Stimulated activated CD4-positive, alpha-beta T cell treated with anti-CD3 and anti-CD28 coated beads, Interleukin-1b, Interleukin-23, amount 100 ng/mL, for 4 hours (primary cell): ENCODE measurements at places on chromosomes 1 and 21.

DNA sequence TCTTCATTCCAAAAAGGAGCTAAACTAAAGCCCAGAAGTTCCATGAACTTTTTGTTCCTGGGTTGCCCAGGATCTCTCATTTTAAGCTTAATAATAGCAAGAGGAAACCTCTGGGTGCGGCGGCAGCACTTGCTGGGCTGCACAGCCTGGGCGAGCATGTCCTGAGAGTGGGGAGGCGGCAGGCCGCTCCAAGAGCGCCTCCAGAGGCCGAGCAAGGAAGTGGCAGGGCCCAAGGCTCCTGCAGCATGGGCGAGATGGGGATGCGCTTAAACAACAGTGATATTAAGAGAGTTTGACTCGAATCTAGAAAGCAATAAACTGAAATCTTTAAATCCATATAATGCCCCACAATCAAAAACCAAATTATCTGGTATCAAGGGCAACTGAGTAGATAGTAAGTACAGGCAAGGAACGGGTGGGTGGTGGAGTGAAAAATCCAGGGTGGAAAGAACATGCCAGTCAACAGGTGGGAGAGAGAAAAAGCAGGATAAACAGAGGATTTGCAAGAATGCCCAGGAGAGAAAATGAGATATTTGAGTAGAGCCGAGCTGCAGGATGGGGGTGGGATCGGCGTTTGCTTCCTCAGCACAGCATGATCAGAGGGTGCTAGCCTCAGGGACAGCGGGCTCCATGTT is 14.1 kb upstream of the TNR start:
- DNase-seq, result no peak

DNA sequence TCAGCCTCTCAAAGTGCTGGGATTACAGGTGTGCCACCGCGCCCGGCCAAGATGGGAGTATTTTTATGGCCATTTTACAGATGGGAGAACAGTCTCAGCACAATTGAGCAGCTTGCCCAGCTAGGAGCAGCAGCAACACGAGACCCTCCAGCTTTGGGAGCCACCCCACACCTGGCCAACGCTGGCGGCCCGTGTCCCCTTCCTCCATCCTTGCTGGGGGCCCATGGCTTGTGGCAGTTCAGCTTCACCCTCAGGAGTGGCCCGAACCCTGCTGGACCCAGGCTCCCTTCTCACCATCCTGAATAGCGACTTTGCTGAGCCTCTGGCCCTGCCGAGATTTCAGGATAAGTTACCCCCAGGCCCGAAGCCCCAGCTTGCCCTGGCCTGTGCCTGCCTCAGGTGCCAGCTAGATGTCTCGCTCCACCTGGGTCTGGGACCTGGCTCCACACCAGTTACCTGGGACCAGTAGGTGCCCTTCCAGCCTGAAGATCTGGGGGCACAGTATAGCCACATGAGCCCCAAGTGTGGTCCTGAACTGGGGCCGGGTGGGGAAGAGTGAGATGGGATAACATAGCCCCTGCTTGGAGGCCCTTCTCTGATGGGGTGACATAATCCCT is 19.2 kb downstream of the SLC66A1 start:
- DNase-seq, result no peak

DNA sequence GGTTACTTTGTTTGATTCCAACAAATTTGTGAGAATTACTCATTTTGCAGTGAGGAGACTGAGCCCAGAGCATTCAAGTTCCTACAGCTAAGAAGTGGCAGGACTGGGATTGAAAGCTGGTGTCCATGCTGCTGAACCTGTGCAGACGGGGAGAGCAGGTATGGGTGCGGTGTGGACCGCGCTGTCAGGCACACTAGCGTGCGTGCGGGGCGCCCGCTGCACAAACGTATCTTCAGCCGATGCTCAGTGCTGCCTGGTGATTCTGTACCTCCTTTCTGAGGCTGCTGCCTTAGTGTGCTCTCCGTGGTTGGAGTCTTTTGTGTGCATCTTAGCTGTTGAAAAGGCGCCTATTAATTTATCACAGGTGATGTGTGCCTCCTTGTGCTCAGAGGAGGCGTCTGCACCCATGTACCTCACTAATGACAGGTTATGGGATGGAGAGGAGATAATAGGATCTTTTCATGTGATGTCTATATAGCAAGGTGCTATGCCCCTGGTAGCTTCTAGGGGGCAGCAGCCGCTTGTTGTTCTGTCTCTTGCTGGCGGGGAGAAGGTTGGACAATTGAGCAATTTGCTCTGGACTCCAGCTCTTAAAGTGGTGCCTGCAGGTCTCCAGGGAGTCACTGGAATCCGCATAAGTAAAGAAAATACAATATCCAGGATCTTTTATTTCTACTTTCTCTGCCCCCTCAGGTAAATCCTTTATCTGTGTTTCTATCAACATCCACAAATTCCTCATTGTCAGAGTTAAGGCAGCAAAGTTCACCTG is 32.5 kb downstream of the PEX14 start:
- peak; percentile 30 for DNase-seq

DNA sequence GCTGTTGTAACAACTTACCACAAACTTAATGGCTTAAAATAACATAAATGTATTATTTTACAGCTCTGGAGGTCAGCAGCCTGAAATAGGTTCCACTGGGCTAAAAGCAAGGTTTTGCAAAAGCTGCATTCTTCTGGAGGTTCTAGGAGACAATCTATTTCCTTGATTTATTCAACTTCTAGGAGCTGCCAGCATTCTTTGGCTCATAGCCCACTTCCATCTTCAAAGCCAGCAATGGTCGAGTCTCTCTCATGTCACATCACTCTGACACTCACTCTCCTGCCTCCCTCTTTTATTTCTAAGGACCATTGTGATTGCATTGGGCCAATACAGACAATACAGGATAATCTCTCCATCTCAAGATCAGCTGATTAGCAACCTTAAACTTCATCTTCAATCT is 15.1 kb upstream of the FOXJ3 start:
- DNase-seq, result no peak
